ENCODE measurements at places on chromosomes 13 and 19.

- DNase-seq, result no peak
These were observed 541.0 kb downstream of the RFC3 start for GRCh38 chr13:34358811-34359513.

DNA sequence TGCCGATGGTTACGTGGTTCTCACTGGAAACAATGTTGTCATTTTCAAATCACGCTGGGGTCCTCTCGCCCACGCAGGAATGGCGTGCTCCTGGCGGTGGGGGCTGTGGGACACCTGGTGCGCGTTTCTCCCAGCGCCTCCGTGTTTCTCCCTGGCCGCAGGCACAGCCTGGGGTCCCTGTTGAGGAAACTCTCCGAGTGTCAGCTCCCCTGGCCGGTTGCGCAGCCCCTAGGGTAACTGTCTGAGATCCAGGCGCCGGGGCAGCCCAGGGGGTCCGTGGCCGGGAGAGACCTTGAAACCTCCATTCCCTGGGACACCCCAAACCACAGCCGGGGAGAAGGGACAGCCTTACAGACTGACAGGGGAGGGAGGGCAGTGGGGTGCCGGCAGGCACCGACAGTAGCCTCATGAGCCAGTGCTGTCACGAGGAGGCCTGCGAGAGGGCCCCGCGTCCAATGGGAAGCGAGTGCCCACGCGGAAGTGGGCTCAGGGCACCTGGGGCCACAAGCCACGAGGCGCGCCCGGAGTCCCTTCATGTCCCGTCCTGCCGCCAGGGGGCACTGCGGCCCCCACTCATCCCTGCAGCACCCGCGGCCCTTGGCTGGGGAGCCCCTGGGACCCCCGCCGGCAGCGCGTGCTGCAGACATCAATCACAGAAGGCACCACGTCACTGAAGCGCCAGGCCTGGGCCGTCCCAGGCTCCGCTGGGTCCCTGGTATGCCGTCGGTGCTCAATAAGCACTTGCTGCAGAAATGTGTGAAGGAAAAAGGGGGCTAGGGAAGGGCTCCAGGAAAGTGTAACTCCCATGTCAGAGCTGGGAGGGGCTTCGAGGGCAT, 9.5 kb downstream of the ADAMTSL5 start:
- no peak for DNase-seq

GRCh38 chr19:22545751-22546150, 88.4 kb upstream of the ZNF492 start:
- DNase-seq, result peak; percentile 68

DNA sequence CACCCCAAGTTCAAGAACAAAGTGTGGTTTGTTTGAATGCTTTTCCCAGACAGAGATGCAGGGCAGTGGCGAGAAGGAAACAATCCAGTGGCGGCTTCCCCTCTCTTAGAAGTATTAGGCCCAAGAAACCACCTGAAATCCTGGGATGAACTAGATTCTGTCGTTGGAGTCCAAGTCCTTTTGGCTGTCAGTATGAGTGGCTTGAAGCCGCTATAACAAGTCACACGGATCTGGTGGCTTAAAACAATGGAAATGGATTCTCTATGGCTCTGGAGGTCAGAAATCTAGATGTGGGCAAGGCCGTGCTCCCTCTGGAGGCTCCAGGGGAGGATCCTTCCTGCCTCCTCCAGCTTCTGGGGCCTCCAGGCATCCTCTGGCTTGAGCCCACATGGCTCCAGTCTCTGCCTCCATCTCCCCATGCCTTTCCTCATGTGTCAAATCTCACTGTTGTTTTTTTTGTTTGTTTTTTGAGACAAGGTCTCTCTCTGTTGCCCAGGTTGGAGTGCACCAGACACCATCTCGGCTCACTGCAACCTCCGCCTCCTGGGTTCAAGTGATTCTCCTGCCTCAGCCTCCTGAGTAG, 97.7 kb downstream of the GNG7 start:
- peak; percentile 17 for DNase-seq

DNA sequence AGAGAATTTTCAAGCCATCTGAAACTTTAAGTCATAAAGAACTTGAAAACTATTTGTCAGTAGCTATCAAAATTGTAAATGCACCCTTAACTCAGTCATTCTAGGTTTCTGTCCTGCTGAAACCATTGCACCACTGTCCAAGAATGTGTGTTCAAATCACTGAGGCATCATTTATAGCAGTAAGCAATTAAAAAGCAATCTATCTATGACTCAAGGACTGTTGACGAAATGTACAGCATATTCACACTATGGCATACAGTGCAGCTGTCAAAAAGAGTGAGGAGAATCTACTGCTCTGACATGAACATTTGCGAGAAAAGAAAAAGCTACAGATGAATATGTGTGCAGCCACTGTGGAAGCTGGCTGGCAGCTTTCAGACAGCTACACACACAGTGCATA, 71.2 kb downstream of the ING1 start:
- DNase-seq, result no peak

DNA sequence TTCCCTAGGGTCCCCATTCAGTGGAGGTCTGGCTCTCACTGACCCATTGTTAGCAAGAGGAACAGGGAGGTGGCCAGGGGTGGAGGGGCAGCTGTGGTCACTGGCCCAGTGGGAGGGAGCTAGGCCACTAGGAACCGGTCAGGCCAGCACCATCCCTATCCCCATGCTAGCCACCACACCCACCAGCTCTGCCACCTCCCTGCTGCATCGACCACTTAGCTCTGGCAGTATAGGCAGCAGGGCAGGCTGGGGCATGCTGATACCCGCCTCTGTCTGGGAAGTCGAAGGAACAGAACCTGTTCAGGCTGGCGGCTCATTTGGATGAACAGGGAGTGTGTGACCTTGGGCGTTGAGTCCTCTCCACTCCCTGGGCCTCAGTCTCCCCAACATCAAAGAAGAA, 4.7 kb downstream of the PPP1R13L start:
- DNase-seq, result no peak

DNA sequence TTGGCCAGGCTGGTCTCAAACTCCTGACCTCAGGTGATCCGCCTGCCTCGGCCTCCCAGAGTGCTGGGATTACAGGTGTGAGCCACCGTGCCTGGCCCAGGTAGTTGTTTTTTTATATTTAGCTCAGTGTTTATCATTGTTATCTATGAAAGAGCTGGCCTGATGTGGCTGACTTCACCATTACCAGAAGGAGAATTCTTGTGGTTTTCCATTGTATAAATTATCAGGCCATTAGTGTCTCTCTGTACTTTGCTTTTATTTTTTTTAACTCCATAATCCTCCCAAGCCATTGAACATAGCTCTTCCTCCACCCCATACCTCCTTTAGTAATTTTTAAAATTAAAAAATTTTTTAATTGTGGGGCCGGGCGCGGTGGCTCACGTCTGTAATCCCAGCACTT, 24.2 kb downstream of the CERS4 start:
- DNase-seq, result no peak

- no peak for DNase-seq
These were observed 32.2 kb downstream of the ANKRD27 start for GRCh38 chr19:32642771-32643170.

GRCh38 chr13:50198508-50198907, 183.3 kb downstream of the KCNRG start:
- DNase-seq, result no peak

- DNase-seq, result no peak
These were observed 30.0 kb downstream of the SOX1 start for GRCh38 chr13:112096959-112097358.

GRCh38 chr13:29771247-29771646, 79.2 kb downstream of the UBL3 start:
- no peak for DNase-seq

DNA sequence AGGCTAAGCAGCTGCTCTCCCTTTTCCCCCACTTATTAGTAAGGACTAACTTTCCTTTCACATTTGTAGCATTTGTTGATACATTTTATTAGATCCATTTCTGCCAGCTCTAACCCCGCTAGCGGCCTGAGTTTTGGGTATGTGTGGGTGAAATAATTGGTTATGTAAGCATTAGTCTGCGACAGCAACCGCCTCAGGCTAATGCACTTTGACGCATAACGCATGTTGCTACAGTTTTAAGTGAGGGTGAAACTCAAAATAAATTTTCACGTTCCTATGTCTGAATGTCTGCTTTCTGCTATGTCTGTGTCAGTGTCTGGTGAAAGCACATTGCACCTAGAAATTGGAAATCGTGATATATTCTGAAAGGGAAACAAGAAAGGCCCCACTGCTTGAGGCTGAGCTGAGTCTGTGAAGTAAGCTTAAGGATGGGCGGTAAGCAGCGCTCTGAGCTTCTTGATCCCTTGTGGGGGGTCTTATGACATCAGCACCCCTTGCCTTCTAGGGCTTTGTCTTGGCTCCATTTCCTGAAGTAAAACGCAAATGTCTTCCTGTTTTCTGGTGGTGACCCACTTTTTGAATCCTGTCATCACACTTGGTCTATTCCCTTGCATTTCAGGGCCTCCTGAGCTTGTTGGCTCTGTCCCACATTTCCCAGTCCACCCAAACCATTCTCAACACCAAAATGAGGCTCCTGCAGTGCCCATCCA, 648.3 kb upstream of the ARGLU1 start:
- no peak for DNase-seq

- peak; percentile 85 for DNase-seq
These were observed 2.4 kb upstream of the ARGLU1 start for GRCh38 chr13:106570299-106570852.

GRCh38 chr19:53927739-53928138, 18.7 kb downstream of the CACNG7 start:
- no peak for DNase-seq

DNA sequence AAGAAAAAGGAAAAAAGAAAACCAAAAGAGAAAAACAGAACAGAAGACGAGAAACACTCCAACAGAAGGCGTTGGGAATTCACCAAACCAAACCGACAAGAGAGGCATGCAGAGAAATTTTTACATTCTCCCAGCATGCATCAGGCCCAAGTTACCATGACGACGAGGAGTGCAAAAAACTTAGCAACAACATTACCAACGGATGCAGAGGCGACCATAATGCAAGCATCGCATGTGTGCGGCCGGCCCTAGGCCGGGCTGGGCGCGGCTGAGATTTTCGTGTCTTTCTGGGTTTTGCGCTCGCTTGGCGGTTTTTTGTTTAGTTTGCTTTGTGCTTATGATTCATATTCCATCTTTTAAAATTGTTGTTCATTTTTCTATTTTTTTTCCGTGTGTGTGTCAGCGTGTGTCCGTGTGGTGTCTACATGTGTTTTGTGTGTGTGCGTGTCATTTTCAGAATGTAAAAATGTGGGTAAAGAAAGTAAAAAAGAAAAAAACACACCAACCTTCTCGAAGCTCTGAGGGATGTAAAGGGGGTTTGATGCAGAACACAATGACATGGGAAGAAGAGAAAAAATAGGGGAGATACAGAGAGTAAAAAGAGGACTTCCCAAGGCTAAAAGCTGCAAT, 84.9 kb downstream of the PTPRS start:
- no peak for DNase-seq

- DNase-seq, result no peak
These were observed 46.0 kb downstream of the SAE1 start for GRCh38 chr19:47176627-47177090.

DNA sequence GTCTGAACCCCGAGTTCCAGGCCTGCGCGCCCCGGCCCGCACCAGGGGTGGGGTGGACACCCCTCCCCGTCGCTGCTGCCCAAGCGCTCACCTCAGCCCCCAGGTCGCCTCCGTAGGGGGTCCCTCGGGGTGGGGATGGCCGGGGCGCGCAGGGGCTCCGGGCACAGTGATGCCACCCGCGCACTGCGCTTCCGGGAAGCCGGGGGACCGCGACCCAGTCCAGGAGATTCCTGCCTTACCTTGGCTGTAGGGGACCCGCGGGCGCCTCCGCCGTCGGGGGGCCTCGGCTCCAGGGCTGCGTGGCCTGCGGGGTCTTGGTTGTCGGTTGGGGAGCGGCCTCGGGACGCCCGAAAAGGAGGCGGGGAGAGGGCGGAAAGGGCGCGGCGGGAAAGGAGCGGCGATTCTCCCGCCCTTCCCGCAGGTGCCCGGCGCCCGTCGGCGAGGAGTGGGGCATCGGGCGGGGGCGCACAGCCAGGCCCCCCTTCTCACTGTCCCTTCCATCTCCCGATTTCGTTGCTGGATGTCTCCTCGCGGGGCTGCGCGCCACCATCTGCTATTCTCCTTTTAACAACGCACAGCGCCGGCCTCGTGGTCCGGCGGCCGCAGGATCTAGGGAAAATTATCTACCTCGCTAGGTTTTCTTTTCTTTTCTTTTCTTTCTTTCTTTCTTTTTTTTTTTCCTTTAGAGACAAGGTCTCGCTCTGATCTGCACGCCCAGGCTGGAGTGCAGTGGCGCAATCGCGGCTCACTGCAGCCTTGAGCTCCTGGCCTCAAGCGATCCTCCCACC, at the start of gene KEAP1:
Gene KEAP1, minus strand, starts transcription at position 355 of the 788 bp plus-strand sequence. CDS start 3,323 bp downstream, outside the sequence.
- peak; percentile 73 for DNase-seq

- peak; percentile 36 for DNase-seq
These were observed 46.1 kb upstream of the TUBGCP3 start for GRCh38 chr13:112634102-112634501.

GRCh38 chr19:33247441-33247819, 21.8 kb upstream of the SLC7A10 start:
- DNase-seq, result no peak

DNA sequence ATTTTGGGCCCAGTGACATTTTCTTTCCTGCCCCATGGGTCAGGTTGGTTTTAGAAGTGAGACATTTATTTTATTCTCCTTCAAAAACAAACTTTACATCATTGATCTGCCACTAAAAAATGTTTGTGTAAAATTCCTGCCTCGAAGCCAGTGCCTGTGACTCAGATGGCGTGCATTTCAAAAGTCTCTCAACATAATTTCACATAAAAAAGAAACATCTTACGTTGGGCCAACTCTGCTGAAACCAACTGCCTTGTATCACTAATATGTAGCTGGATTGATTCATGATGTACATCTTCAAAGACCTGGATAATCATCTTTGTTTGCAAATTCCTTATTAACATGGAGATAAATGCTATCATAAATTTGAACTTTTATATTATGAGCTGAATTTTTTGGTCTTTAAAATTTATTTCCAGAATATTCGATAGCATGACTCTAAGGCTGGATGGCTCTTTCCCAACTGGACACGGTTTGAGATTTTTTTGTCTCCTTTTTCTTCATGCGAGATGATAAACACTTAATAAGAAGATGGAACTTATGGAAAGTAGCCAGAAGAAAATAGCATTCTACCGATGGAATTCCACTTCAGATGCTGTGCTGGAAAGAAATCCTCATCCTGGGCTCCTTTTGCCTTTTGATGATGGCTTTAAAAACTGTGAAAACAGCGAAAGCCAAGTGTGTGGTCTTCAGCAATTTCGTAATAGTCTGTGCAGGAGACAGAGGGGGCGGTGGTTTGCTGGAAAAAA, 420.5 kb downstream of the FGF9 start:
- DNase-seq, result no peak

DNA sequence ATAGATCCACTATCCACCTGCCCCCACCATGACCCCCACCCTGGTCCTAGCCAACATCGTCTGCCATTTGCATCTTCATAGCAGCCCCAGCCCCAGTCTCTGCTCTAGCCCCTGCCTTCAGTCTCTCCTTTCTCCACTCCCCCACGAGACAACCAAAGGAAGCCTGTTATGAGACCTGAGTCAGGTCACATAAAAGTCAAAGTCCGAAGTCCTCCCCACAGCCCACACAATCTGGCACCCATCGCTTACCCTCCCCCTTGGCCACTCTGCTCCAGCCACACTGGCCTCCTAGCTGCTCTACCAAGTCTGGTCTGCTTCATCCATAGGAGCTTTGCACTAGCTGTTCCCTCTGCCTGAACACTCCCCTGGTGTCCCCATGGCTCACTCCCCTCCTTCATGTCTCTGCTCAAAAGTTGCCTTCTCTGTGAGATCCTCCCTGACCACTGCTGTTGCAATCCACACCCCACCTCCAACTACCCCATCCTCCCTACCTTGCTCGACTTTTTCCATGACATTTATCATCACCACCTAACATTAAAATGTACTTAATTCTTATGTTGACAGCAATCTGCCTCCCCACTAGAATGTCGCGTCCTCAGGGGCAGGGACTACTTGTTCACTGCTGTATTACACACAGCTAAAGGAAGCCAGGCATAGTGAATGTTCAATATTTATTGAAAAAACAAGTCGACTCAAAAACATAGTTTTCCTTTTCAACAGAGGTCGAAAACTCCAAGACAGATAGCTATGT, 1.2 kb upstream of the PLEKHG2 start:
- DNase-seq, result peak; percentile 74
